A549 treated with AZD2906 at 1 μM for 4 hours (cell line): ENCODE measurements at places on chromosomes 3 and 15. TPM values are rescaled to one million over a fixed set of nuclear protein-coding genes. Genes with fewer than 3 reads are reported as not detected.

ITPKA gene
- total RNA-seq: 6.5 to 12.4 TPM (median 10.2 TPM) in 5 replicates

P2RY13 gene
- total RNA-seq: not detected in 5 replicates

TMEM45A gene
- total RNA-seq: 1.8 to 2.6 TPM (median 1.9 TPM) in 5 replicates

CSPG4 gene
- total RNA-seq: 0.09 to 0.15 TPM (median 0.13 TPM) in 5 replicates

SAMMSON gene
- total RNA-seq: 0.05 TPM in 1 of 5 replicates, not detected in the others

SLC28A2 gene
- total RNA-seq: 0.03 to 0.05 TPM in 2 of 5 replicates, not detected in the others
